ENCODE measurements at places on chromosomes 5 and 9. TPM values are rescaled to one million over a fixed set of nuclear protein-coding genes. Genes with fewer than 3 reads are reported as not detected.

Gene PRR16
- total RNA-seq, result not detected

Gene GPR151
- not detected for total RNA-seq

DNA sequence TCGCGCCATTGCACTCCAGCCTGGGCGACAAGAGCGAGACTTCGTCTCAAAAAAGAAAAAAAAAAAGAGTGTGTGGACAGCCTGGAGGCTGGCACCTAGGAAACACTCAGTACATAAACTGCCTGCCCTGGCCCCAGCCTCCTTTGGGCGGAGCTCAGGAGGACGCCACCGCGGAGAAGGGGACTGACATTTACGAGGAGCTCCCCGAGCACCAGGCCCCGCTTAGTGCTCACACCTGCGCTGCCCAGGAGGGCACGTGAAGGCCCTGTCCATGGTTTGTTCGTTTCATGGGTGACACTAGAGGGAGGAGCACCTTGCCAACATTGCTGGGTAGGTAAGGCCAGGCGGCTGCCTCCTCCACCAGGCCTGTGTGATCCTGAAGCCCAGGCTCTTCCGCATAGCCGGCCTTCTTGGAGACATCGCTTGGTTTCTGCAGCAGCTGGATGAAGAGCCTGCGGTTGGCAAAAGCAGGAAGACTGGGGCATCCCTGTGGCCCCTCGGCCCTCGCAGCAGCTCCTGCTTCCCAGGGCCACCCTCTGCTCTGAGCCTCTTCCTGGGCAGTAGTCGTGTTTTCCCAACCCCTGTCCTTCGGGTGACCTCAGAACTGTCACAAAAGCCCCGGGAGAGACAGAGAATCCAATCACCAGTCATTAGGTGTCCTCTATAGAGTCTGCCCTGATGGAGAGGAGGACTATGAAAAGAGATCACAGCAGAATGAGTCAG lies 26.2 kb upstream of the LAMC3 start:
- no peak for ATAC-seq

DNA sequence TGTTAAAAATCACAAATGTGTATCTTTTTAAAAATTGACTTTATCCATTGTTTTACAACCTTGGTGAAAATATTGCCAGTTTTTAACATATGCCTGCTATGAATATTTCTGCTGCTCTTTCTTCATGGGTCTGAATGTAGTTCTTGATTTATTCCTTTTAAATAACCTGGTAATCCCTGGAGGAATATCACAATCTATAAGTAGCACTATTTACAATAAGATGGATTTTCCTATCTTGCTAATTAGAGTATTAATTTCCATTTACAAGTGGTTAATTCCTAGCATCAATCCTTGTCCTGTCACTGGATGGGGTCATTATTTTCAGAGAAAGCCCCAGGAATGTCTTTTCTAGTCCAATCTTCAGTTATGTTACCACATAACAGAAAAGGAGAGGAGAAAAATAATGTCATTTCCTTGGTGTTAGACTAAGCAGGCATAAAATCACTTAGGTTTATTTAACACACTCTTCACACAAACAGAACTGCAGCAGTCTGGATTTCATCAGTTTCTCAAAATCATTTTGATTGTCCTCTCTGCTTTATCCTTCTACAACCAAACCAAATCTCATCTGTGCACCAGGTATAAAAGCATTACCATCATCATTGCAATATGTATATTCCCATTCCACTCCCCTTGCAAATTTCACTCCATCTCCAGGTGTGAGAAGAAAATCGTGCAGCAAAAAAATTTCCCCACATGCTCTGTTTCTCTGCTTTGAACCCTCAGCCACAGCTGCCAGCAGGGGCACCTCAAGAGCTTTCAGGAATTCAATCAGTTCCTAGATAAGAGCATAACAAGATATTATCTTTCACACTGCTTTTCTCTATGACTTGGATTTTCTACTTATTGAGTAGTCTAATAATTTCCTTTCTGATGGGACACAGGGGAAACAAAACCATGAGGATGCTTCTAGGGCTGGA lies 204.1 kb downstream of the SEC61B start:
- ATAC-seq, result no peak

DNA sequence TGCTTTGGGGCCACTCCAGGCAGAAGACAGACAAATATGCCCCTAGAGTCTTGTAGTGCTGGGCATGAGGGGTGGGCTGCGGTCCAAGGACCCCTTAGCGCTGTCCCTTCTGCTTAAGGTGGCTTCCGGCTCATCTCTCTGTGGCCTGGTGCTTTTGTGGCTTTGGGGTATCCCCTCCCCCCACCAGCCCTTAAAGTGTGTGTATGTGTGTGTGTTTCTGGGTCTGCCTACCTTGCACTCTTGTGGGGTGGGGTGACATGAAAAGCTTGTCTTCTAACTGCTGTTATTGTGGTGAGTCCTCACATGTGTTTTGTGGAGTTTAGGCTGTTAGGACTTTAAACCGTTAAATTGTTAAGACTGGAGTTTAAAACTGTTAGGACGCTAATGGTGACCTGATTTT lies 23.6 kb downstream of the MARCHF6 start:
- no peak for ATAC-seq

DNA sequence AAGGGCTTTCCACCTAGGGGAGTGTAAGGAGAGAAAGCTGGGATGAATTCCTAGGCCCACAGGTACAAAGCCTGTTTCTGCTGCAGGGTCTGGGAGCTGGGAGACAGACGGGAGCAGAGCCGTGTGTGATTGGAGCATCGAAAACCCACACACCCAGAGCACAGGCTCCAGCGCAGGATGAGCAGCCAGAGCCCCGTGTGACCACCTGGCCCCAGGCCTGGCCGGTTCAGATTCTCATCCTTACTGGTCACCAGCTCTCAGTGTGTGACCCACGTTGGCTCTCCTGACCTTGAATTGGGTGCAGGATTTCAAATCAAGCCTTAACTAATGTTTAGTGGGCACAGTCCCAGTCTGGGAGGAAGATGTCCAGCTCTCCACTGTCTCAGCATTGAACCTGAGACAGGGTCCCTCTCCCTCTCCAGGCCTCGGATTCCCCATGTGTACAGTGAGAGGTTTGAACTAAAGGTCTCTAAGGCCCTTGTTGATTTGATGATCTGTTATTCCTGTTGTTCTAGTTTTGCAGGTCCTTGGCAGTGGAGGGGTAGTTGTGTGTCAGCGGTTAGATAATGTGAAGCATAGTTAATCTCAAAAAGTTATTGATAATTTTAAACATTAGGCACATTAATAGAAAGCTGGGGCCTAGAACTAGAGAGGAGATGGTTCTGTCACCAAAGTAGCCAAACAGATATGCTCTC lies 50.1 kb downstream of the PPARGC1B start:
- ATAC-seq, result no peak

Gene PLPP1
- 4.8 TPM for total RNA-seq

DNA sequence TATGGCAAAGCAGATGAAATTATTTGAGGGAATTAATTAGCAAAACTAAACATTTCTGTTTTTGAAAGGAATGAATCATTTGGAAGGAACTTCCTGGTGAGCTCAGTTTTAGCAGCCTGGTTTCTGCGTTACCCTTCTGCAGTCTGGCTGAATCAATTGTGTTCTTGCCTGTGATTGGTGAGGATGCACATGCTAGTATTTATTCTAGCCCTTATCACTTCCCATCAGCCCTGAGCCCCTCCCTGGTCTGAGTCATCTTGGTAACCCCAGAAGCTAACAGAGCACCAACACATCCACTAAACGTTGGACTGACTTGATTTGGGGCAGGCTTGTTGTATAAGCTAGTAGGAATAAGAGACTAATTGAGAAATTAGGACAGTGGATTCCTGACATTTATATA lies 6.6 kb downstream of the TJP2 start:
- peak; percentile 96 for ATAC-seq

DNA sequence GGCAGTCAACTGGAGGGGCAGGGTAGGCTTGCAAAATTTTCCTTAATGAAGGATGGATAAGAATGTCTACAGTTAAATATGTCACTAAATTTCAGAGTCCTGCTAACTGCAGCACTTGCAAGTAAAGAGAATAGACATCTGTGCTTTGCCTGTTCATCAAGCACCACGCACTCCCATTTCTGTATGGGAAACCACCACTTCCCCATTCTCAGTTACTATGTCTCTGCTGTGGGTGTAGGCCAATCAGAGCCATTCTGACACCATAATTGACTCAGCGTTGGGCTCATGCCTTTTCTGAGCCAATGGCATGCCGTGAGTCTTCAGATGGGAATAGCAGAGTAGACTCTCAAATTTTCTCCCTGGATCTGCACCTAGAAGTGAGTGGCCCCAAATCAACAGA lies 247.5 kb downstream of the GABRB2 start:
- ATAC-seq, result no peak

GRCh38 chr5:143567583-143568504 lies 164.4 kb upstream of the NR3C1 start:
- no peak for ATAC-seq

GRCh38 chr5:76663573-76663972 lies 40.4 kb upstream of the F2RL2 start:
- no peak for ATAC-seq

Gene INPP5E
- 14.2 TPM for total RNA-seq

Gene GMCL2
- not detected for total RNA-seq

GRCh38 chr5:143275512-143276363 lies 127.7 kb downstream of the NR3C1 start:
- ATAC-seq, result no peak

Gene ANKRD34B
- not detected for total RNA-seq

DNA sequence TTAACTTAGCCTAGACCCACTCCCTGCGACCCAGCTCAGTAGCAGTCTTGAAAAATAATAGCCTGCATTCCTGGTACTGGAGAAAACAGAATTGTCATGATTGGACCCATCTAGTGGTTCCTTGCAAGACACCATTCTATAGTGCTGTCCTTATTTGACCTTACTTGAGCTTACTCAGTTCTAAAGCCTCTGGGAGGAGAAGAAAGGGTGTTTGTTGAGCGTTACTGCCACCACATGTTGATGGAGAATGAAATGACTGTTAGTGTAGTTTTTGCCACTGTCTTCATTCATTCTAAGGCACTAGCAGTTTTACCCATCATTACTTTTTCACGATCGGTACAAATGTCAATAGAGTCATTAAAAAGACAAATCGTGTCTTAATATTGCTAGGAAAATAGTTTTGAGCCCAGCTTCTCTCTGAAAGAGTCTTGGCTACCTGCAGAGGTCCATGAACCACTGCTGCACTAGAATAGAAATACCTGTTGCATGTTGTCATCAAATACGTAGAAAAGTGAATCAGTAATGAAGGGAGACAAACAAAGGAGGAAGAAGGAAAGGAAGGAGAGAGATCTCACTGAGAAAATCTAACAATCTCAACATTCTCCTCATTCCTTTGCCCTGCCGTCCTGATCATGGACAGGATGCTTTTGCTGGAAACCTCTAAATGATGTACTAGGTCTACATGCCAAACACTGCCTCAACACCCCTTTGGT lies 96.0 kb downstream of the LIX1 start:
- ATAC-seq, result peak; percentile 69

DNA sequence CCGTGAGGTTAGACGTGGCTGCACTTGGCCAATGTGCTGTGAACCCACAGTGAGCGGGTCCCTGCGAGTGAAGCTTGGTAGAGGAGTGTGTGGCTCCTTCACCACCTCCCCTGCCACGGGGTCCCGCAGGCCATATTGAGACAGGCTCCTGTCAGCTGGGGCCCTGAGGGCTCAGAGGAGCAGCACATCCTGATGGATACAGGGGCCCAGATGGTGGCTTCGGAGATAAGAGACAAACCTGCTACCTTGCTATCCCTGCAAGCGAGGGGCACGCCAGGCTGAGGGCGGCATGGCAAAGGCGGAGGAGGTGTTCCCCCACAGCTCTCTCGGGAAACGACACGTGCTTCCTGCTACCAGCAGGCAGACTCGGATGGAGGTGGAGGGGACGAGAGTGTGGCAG lies 33.1 kb downstream of the SLC6A3 start:
- ATAC-seq, result no peak

Gene PROB1
- 4.7 TPM for total RNA-seq

DNA sequence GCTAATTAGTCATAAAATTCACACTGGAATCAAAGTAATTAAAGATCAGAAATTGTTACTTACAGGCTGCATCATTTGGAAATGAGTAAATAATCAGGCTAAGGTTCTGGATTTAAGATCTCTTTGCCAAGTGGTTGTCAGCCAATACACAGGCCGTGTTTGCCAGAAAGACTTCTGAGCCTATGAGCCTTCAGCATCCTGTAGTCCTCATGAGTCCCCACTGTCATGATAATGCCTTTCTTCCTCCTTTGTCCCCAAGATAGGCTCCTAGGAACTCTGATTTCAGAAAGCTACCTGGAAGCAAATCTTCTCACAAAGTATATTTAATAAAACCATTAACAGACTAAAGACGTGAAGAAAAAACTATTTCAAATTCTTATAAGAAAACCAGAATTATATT lies 810.5 kb downstream of the DNAH5 start:
- ATAC-seq, result no peak

Gene BTNL3
- total RNA-seq, result not detected

DNA sequence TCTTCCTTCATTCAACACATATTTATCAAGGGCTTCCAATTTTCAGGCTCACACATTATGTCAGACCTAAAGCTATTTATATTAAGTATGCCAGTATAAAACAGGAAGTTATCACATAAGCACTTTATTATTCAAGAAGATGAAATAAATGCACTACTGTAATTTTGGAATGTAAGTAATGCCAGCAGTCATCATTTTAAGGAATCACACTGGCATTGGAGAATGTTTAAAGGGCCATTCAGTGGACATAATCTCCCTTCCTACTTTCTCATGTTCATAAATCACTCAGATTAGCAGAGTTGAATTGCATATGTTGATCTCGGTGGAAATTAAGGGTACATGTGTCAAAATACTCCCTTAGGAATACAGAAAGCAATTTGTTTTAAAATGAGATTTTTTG lies 164.4 kb downstream of the GIN1 start:
- ATAC-seq, result no peak
